ENCODE measurements at places on chromosomes 5 and 9.

DNA sequence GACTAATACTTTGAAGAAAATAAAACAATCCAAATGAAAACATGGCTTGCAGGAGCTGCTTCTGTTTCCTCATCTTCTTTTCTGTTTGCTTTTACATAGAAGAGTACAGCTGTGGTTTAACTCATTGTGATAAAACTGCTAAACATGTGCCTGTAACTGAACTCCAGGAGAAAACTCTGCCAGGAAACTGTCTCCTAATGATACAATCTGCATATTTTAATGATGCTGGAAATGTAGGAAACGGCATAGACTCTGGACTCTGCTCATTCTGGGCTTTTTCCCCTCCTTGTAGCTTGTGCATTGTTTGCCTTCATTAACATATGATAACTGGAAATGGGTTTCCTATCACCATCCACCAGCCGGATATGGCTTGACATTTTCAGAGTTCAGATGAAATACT, 813.3 kb upstream of the WWC1 start:
- DNase-seq: no peak

GRCh38 chr5:14486486-14486885, 95.1 kb upstream of the OTULINL start:
- no peak for DNase-seq

- no peak for DNase-seq
Observed at GRCh38 chr9:127667127-127667844, 39.5 kb upstream of the CFAP157 start.

DNA sequence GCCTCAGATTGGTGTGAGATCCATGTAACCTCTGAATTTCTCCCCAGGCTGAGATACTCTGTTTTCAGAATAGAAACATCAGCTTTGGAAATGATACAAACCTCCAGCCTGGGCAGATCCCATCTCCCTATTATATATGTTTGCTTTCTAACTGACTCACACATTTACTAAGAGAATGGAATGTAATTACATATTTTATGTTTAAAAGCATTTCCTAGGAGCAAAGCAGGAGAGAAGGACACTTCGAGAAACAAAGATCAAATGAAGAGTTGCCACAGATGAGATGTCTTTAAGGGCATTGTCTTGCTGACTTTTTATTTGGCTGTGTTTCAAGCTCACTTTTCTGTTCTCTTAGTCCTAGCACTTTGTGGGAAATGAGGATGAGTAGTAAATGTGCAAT, 96.3 kb downstream of the CDH18 start:
- DNase-seq: no peak

- no peak for DNase-seq
Observed at GRCh38 chr5:14006823-14007520, 62.5 kb upstream of the DNAH5 start.

DNA sequence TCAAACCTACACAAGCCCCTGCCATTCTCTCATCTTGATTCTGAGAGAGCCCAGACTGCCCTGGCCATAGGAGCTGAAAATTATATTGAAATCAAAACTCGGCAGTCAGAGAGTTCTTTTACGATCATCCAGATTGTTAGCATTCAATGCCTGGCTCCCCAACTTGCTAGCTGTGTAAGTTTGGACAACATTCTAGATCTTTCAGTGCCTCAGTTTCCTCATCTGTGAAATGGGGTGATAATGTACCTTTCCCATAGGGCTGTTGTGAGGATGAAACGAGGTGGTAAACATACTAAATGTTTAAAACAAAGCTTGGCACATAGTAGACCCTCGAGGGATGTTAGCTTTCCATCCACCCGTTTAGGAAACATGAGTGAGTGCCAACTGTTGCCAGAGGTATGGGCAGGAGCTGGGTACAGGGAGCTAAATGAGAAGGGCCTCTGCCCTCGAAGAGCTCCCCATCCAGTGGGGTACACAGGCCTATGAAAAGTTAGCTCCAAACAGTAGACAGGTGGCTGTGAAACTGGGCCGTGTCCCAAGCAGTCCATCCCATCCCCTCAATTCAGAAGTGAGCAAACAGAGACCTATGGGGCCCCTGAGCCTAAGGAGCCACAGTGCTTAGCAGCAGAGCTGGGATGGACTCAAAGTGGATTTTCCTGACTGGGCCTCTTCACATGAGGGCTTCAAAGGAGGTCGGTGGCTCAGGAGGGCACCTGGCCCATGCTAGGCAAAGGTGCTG, 17.3 kb upstream of the IGFBPL1 start:
- DNase-seq: no peak

- DNase-seq: no peak
Observed at GRCh38 chr5:178119915-178120606, 6.7 kb downstream of the N4BP3 start.

DNA sequence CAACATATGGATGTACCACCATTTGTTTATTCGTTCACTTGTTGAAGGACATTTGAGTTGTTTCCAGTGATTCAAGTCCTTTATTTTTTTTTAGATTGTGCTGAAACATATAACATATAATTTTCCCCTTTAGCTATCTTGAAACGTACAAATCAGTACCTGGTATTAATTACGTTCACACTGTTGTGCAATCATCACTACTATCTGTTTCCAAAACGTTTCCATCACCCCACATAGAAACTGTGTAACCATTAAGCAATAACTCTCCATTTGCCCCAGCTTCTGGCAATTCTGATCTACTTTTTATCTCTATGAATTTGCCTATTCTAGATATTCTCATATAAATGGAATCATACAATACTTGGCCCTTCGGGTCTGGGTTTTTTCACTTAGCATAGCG, 116.0 kb downstream of the FGF1 start:
- DNase-seq: no peak

DNA sequence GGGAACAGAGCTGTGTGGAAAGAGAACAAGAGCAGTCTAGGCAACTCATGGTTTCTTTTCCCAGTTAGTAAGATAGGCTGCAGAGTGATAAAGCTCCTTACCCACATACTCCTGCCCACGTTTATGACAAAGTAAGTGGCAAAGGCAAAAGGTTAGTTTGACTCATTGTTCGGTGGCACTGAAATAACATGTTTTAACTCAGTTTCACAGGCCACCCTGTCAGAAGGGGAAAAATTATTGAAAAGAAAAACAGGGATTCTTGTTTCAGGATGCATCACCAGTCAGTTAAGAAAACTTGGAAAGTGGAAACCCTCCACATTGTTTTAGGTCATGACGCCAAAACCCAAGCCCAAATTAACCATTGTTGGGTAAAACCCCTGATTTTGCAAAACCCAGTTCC, 22.3 kb upstream of the DAB2 start:
- DNase-seq: no peak

DNA sequence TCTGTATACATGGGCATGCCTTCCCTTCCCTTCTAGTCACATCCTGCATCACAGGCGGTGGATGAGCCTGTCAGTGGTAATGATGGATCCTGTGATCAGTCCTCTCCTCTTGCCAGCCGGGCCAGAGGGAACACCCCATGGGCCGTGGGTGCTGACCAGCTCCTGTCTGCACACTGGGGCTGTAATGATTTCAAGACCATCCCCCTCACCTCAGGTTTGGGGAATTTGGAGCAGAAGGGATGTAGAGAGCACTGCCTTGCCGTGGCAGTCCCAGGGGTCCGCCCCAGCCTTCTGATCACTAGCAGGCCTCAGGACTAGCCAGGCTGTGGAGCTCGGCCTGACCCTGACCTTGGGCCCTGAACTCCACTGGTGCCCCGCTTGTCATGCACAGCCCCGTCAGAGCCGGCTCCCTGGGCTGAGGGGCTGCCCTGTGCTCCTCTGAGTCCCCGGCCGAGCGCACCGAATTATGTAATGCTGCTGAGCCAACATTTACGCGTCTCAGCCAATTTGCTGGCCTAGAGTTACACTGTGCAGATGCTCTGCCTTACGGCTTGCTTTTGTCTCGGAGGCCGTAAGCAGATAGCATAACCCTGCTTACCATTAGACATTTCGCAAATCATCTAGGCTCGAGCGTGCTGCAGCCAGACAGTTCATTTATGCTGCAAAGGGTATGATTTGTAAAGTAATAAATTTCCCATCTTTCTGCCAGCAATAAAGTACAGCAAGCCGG, 155.3 kb downstream of the MACROH2A1 start:
- no peak for DNase-seq

DNA sequence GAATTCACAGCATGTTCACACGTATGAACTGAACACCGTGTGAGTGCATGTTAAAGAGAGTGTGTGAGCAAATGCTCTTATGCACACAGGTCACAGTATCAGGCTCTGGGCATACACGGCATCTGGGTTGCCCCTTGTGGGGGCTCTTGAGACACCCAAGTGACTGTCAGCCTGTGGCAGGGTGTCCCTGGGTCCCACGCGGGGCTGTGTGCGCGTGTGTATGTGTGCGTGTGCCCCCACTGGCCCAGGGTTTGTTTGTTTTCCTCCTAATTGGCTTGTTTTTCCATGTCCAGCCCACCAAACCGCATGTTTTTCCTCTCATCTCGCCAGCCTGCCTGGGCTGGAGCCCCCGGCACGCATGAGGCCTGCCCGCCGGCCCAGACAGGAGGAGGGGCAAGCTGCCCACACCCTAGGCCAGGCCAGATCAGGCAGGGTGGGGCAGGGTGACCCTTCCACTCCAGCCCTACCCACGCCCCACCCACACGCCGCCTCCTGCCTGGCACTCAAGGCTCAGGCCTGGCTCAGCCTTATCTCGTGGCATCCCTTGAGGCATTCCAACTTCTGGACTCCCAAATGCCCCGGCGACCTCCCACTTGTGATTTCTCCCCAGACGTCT, 28.8 kb downstream of the CNTFR start:
- DNase-seq: no peak

GRCh38 chr5:147522435-147522834, 12.6 kb upstream of the DPYSL3 start:
- no peak for DNase-seq

DNA sequence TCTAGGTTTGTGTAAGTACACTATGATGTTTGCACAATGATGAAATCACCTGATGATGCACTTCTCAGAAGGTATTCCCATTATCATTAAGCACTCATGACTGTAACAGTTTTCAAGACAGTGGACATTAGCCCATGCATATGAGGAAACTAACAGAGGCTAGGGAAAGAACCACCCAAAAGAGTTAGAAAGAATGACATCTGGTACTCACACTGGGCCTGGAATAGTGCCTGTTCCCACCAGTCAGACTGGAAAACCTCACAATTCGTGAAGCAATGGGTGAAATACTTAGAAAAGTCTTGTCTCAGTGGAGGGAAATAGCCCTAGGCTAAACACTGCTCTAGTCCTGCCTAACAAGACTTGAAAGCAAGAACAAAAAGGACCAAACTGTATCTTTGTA, 117.4 kb upstream of the GDNF start:
- DNase-seq: no peak

GRCh38 chr5:93141969-93142368, 439.1 kb downstream of the NR2F1-AS1 start:
- no peak for DNase-seq

GRCh38 chr5:52727576-52727975, 60.1 kb upstream of the ITGA1 start:
- no peak for DNase-seq

DNA sequence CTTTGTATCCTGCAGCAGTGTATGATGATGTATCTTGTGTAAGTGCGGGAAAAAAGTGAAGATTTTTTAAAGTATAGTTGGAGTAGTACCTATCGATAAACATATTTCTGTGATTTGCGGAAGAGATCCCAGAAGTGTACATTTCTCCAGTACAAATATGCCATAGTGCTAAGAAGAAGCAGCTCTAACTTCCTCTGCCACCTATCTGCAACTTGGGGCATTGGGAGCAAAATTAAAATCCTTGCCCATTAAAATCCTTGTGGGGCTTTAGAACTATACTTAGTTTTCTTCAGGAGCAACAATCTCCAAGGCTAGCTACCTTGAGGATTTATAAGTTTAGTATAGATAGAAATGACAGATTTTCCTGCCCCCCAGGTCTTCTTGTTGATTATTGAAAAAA, 123.7 kb downstream of the VCAN start:
- DNase-seq: no peak

DNA sequence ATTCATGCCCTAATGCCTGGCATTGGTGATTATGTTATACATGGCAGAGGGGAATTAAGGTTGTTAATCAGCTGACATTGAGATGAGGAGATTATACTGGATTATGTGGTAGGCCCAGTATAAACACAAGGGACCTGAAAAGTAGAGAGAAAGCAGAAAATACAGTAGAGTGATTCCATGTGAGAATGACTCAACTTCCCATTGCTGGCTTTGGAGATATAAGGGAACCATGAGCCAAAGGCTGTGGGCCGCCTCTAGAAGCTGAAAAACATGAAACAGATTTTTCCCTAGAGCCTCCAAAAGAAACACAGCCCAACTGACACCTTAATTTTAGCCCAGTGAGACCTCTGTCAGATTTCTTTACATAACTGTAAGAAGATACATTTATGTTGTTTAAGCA, 65.0 kb upstream of the CTXN3 start:
- no peak for DNase-seq

- no peak for DNase-seq
Observed at GRCh38 chr5:151492729-151493128, 45.3 kb downstream of the SLC36A1 start.

GRCh38 chr9:36148311-36149051, 11.9 kb downstream of the GLIPR2 start:
- DNase-seq: peak; percentile 80

GRCh38 chr5:116395226-116395625, 179.4 kb downstream of the SEMA6A start:
- no peak for DNase-seq
